ENCODE measurements at places on chromosomes 4 and X. TPM values are rescaled to one million over a fixed set of nuclear protein-coding genes. Genes with fewer than 3 reads are reported as not detected.
A peak's percentile ranks its signal among the peaks of the same experiment; 100 is the strongest.

- DNase-seq = no peak
- H3K27me3 ChIP-seq = peaks cover 34% of the 10 kb centered on the region
- H3K27ac ChIP-seq = no peak overlapping the region
- H3K4me1 ChIP-seq = peaks cover 10% of the 10 kb centered on the region
- H3K4me3 ChIP-seq = no peak overlapping the region
Observed at GRCh38 chr4:76696109-76696508, 201.8 kb downstream of the SOWAHB start.

GRCh38 chrX:64805683-64806082 is 170.6 kb downstream of the ZC4H2 start:
- no peak for DNase-seq
- peaks cover 20% of the 10 kb centered on the region for H3K36me3 ChIP-seq
- no peak overlapping the region for H3K4me3 ChIP-seq
- H3K27ac ChIP-seq = no peak overlapping the region
- peaks cover 8% of the 10 kb centered on the region for H3K4me1 ChIP-seq
- H3K27me3 ChIP-seq = no peaks in the 10 kb centered on the region

DNA sequence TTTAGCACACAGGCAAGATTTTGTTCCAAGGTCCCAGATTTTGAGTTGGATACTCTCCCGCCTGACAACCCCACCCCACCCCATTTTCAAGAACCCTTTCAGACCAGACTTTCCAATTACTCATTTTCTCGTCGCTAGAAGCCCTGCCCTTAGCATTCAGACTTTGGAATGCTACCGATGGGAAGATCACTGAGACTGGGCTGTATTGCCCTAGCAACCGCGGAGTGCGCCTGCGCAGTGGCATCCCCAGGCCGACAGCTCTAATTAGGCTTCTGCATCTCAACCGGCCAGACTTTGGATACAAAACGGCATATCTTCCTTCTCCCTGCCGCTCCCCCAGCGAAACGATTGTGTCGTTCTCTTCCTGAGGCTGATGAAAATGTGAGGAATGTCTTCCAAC is 3.4 kb downstream of the MAGEE2 start:
- H3K36me3 ChIP-seq = no peaks in the 10 kb centered on the region
- DNase-seq = no peak
- no peak overlapping the region for H3K27ac ChIP-seq
- H3K4me3 ChIP-seq = no peak overlapping the region
- peaks cover 53% of the 10 kb centered on the region for H3K27me3 ChIP-seq

DNA sequence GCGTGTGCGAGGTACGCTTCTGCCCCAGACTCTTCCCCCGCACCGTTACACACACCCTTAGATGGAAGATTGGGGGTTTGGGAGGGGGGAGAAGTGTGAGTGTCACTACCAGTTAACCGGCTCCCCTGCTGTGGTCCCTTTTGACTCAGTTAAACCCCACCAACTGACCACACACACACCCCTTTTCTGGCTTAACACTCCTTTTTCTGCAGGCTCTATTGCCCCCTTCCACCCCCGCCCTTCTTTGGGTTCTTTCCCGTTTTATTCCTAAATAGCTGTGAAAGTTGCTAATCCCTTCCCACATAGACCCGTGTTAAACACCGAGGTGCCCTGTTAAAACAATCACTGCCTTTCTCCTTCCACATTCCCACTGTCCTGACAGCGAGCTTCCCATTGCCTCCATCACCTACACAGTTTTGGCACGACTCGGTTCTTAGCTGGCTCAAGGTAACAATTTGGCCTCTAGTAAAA is 3.7 kb upstream of the NR3C2 start:
- peaks cover 25% of the 10 kb centered on the region for H3K27me3 ChIP-seq
- peak overlapping the region; percentile 6 for H3K27ac ChIP-seq
- H3K4me1 ChIP-seq = peaks cover 21% of the 10 kb centered on the region
- peaks cover 5% of the 10 kb centered on the region for H3K36me3 ChIP-seq

- no peak overlapping the region for H3K4me3 ChIP-seq
- no peak overlapping the region for H3K27ac ChIP-seq
- H3K4me1 ChIP-seq = peaks cover 9% of the 10 kb centered on the region
- H3K27me3 ChIP-seq = no peaks in the 10 kb centered on the region
- peaks cover 1% of the 10 kb centered on the region for H3K36me3 ChIP-seq
Observed at GRCh38 chr4:3392321-3392720, 49.4 kb upstream of the HGFAC start.

DNA sequence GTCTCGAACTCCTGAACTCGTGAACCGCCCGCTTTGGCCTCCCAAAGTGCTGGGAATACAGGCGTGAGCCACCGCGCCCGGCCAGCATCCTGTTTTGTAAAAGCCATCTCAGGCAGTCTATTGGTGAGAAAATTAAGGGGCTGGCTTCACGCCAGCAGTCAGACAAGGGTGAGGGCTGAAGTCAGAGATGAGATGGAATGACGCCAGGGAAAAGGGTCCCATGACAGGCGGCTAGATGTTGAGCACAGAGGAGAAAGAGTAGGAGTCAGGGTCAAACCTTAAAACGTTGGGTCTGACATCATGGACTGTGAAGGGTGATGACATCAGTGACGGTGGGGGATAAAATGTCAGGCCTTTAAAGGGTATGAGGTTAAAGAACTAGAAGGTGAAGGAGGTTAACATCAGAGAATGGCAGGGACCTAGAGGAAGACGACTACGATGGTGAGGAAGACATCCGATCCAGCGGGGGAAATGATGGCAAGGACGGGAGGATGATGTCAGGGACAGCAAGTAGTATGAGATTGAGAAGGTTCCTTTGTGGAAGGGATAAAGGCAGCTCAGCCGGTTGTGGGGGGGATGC is 504 bp upstream of the RBM3 start:
- peak overlapping the region; percentile 93 for H3K27ac ChIP-seq
- H3K27me3 ChIP-seq = no peaks in the 10 kb centered on the region
- peak overlapping the region; percentile 98 for H3K4me3 ChIP-seq
- H3K36me3 ChIP-seq = peaks cover 26% of the 10 kb centered on the region

DNA sequence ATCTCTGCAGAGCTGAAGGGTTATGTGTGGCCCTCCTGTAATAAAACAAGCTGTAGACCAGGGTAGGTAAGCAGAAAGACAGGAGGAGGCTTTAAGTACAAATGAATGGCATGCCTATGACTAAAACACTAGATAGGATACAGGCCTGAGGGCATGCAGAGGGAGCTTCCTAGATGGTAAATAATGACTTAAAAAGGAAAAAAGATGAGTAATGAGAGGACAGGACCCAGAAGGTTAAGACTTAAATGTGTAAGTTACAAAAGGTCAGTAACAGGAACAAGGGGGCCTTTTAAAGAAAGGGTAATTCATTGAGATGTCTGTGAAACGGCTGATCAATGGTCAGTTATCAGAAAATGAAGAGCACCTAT is 194.8 kb downstream of the SOWAHB start:
- no peaks in the 10 kb centered on the region for H3K36me3 ChIP-seq
- DNase-seq = no peak
- no peak overlapping the region for H3K4me3 ChIP-seq
- H3K27ac ChIP-seq = no peak overlapping the region

GRCh38 chr4:6824071-6824470 is 41.5 kb downstream of the KIAA0232 start:
- H3K36me3 ChIP-seq = peaks cover 7% of the 10 kb centered on the region
- DNase-seq = no peak
- H3K4me3 ChIP-seq = no peak overlapping the region
- no peaks in the 10 kb centered on the region for H3K27me3 ChIP-seq

DNA sequence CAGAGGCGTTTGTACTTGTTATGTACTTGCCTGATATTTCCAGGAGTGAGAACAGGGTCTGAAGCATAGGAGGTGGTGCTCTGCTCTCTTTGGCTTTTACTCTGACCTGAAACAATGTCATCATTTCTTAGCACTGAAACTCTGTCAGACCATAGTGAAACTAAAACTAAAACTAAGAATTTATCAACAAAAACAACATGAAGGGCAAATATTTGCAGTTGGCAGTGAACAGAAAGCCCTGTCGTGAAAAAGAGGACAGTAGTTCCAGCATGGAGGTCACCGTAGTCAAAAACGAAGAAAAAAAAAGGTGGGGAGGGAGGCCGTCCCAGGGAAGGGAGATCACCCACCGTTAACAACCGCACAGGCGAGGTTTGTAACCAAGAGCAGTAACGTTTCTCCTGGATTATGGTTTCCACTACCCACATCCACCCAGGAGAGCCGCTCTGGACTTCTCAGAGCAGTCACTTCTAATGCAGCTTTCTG is 97.5 kb downstream of the ANK2 start:
- H3K4me1 ChIP-seq = no peaks in the 10 kb centered on the region
- no peak for DNase-seq
- H3K36me3 ChIP-seq = no peaks in the 10 kb centered on the region
- H3K27ac ChIP-seq = peak overlapping the region; percentile 79

- no peaks in the 10 kb centered on the region for H3K4me1 ChIP-seq
- H3K36me3 ChIP-seq = no peaks in the 10 kb centered on the region
- no peak for DNase-seq
- no peak overlapping the region for H3K27ac ChIP-seq
- H3K4me3 ChIP-seq = no peak overlapping the region
- peaks cover 15% of the 10 kb centered on the region for H3K27me3 ChIP-seq
Observed at GRCh38 chrX:113770071-113770470, 813.8 kb upstream of the HTR2C start.

GRCh38 chr4:112093636-112094202 is 51.5 kb upstream of the FAM241A start:
- no peak for DNase-seq
- no peaks in the 10 kb centered on the region for H3K36me3 ChIP-seq
- H3K4me3 ChIP-seq = no peak overlapping the region
- H3K4me1 ChIP-seq = no peaks in the 10 kb centered on the region
- H3K27ac ChIP-seq = no peak overlapping the region

DNA sequence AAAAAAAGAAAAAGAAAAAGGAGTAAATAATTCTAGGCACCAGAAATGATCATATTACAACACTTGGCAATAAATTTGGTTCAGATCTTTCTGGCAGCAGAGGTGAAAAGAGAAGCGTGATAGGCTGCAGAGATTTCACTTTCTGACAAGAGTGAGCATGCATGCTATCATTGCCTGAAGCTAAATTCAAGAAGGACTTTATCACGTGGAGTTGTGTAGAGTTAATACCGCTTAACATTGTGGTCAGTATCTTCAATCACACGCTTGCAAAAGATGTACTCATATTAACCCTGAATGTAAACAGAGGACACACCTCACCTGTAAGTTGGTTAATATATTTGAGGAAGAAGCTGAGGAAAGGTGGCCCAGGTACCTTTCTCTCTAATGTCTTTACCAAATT is 31.4 kb upstream of the RBPJ start:
- no peak overlapping the region for H3K27ac ChIP-seq
- no peak for DNase-seq
- H3K27me3 ChIP-seq = peaks cover 4% of the 10 kb centered on the region
- peaks cover 15% of the 10 kb centered on the region for H3K4me1 ChIP-seq

- no peaks in the 10 kb centered on the region for H3K36me3 ChIP-seq
- no peak overlapping the region for H3K4me3 ChIP-seq
- H3K27ac ChIP-seq = no peak overlapping the region
- H3K4me1 ChIP-seq = no peaks in the 10 kb centered on the region
- H3K27me3 ChIP-seq = no peaks in the 10 kb centered on the region
Observed at GRCh38 chr4:13966231-13967195, 339.0 kb upstream of the BOD1L1 start.

GRCh38 chrX:37314531-37314930 is 34.6 kb upstream of the PRRG1 start:
- no peaks in the 10 kb centered on the region for H3K4me1 ChIP-seq
- peaks cover 7% of the 10 kb centered on the region for H3K27me3 ChIP-seq
- DNase-seq = no peak
- no peak overlapping the region for H3K27ac ChIP-seq
- no peaks in the 10 kb centered on the region for H3K36me3 ChIP-seq

GRCh38 chr4:76867880-76868655 is 29.9 kb downstream of the SOWAHB start:
- no peaks in the 10 kb centered on the region for H3K27me3 ChIP-seq
- no peaks in the 10 kb centered on the region for H3K4me1 ChIP-seq
- no peak overlapping the region for H3K27ac ChIP-seq
- no peaks in the 10 kb centered on the region for H3K36me3 ChIP-seq
- no peak overlapping the region for H3K4me3 ChIP-seq

- peaks cover 52% of the 10 kb centered on the region for H3K27me3 ChIP-seq
- no peaks in the 10 kb centered on the region for H3K36me3 ChIP-seq
- H3K4me3 ChIP-seq = no peak overlapping the region
- H3K4me1 ChIP-seq = no peaks in the 10 kb centered on the region
- no peak for DNase-seq
Observed at GRCh38 chrX:151752847-151753246, 18.3 kb downstream of the CNGA2 start.

GRCh38 chr4:172726001-172726423 is 442.6 kb upstream of the GALNT7 start:
- H3K4me1 ChIP-seq = no peaks in the 10 kb centered on the region
- no peak for DNase-seq
- no peak overlapping the region for H3K4me3 ChIP-seq
- H3K27me3 ChIP-seq = no peaks in the 10 kb centered on the region
- H3K36me3 ChIP-seq = no peaks in the 10 kb centered on the region
- no peak overlapping the region for H3K27ac ChIP-seq

GRCh38 chrX:123481913-123482851 is 250.7 kb downstream of the THOC2 start:
- no peaks in the 10 kb centered on the region for H3K4me1 ChIP-seq
- DNase-seq = no peak
- peaks cover 21% of the 10 kb centered on the region for H3K27me3 ChIP-seq
- no peaks in the 10 kb centered on the region for H3K36me3 ChIP-seq
- H3K27ac ChIP-seq = no peak overlapping the region

GRCh38 chr4:73347497-73347896 is 56.6 kb upstream of the ALB start:
- no peak overlapping the region for H3K4me3 ChIP-seq
- H3K4me1 ChIP-seq = no peaks in the 10 kb centered on the region
- H3K27ac ChIP-seq = no peak overlapping the region
- no peak for DNase-seq
- no peaks in the 10 kb centered on the region for H3K36me3 ChIP-seq

DNA sequence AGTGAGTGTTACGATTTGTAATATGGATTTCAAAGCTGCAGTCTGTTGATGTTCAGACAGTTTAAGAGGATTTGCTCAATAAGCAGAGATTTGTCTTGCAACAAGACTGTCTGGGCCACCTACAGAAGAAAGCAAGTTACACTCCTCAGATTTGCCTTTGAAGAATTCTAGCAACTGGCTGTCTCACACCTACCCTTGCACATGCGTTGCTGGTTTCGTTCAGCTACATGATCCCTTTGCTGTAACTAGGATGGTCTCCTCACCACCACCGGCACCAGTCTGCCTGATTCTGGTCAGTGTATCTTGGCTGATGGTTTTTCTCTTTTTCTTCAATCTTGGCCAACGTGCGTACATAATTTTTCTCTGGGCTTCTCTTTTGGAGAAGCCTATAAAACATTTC is 172.7 kb upstream of the LCORL start:
- DNase-seq = no peak
- no peak overlapping the region for H3K27ac ChIP-seq
- peaks cover 23% of the 10 kb centered on the region for H3K27me3 ChIP-seq
- H3K4me1 ChIP-seq = no peaks in the 10 kb centered on the region

- no peaks in the 10 kb centered on the region for H3K4me1 ChIP-seq
- no peak for DNase-seq
- no peak overlapping the region for H3K27ac ChIP-seq
- peaks cover 24% of the 10 kb centered on the region for H3K27me3 ChIP-seq
- no peak overlapping the region for H3K4me3 ChIP-seq
- no peaks in the 10 kb centered on the region for H3K36me3 ChIP-seq
Observed at GRCh38 chrX:114985967-114986592, 31.3 kb downstream of the IL13RA2 start.

The PF4V1 gene
- not detected for total RNA-seq

The PDCL2 gene
- total RNA-seq = not detected

The AKAP14 gene
- total RNA-seq = not detected

The GPRASP1 gene
- 7.4 TPM for total RNA-seq

The USP27X gene
- 1.9 TPM for total RNA-seq

The FUNDC2 gene
- 42.8 TPM for total RNA-seq

The SMIM43 gene
- not detected for total RNA-seq

The GAK gene
- total RNA-seq = 136 TPM

The ARMCX6 gene
- 75.8 TPM for total RNA-seq

The GYPB gene
- total RNA-seq = not detected

The PCDH18 gene
- total RNA-seq = not detected

The GIMD1 gene
- total RNA-seq = not detected

The GPR34 gene
- total RNA-seq = 0.51 TPM

The PLS3 gene
- 0.99 TPM for total RNA-seq

The HPSE gene
- 15.3 TPM for total RNA-seq
